HepG2 (cell line): ENCODE measurements at places on chromosomes 13 and 19. TPM values are rescaled to one million over a fixed set of nuclear protein-coding genes. Genes with fewer than 3 reads are reported as not detected.

Gene SPIB
- total RNA-seq = 0.04 TPM in 1 of 2 replicates, not detected in the other

Gene PRRG2
- total RNA-seq = 0.51 and 0.82 TPM in 2 replicates

Gene SPACA4
- total RNA-seq = not detected in 2 replicates

Gene ZNF728
- not detected in 2 replicates for total RNA-seq

Gene CEACAM20
- not detected in 2 replicates for total RNA-seq

Gene TEKTIP1
- total RNA-seq = not detected in 2 replicates

Gene ZNF100
- total RNA-seq = 11.4 and 16.1 TPM in 2 replicates

Gene CD177
- total RNA-seq = not detected in 2 replicates

Gene C19orf81
- total RNA-seq = not detected in 2 replicates

Gene PTPRS
- 21.3 and 32.7 TPM in 2 replicates for total RNA-seq

Gene RNF225
- total RNA-seq = not detected in 2 replicates

Gene WDR88
- not detected in 2 replicates for total RNA-seq

Gene ATCAY
- total RNA-seq = not detected in 2 replicates

Gene FXYD3
- not detected in 2 replicates for total RNA-seq

Gene ZNF175
- 1.5 and 2.3 TPM in 2 replicates for total RNA-seq

Gene LYPD3
- total RNA-seq = 0.15 and 0.51 TPM in 2 replicates

Gene EBI3
- not detected in 2 replicates for total RNA-seq

Gene NLRP4
- total RNA-seq = not detected in 2 replicates

Gene ZNF888
- 7.6 and 10.4 TPM in 2 replicates for total RNA-seq

Gene PNMA8B
- total RNA-seq = not detected in 2 replicates

Gene HNRNPA1L2
- 7.1 and 7.7 TPM in 2 replicates for total RNA-seq

Gene PPAN
- total RNA-seq = 23.9 and 36.2 TPM in 2 replicates

Gene FBN3
- 0.20 TPM in 1 of 2 replicates, not detected in the other for total RNA-seq

Gene GARIN5A
- not detected in 2 replicates for total RNA-seq

Gene CCDC194
- total RNA-seq = 0.13 TPM in 1 of 2 replicates, not detected in the other

Gene GNG8
- total RNA-seq = not detected in 2 replicates

Gene TEX26
- total RNA-seq = not detected in 2 replicates

Gene LYL1
- total RNA-seq = 0.69 and 0.75 TPM in 2 replicates

Gene PSG3
- total RNA-seq = not detected in 2 replicates

Gene CHAF1A
- total RNA-seq = 27.3 and 34.8 TPM in 2 replicates

Gene SYNGR4
- not detected in 2 replicates for total RNA-seq

Gene LIM2
- total RNA-seq = not detected in 2 replicates
